ENCODE measurements at places on chromosomes 5 and 9.

- no peak for DNase-seq
Measured at GRCh38 chr5:160174780-160175437, 54.4 kb upstream of the FABP6 start.

DNA sequence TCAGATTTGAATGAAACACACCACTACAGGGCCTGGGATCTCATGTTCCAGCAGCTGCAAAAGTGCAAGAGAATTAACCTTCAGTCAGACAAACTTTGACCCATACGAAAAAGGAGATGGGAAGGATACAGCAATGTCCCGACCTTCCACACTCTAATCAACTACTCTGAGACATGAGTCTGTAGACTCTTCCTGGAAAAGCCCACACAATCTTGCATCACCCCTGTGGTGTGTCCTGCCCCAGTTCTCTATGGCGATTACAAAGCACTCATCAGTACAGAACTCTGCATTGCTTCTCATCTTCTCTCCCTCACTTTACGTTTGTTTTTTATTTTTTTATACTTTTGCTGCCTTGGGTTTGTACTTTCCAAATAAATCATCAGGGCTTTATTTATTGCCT, 241.0 kb upstream of the KIF2A start:
- DNase-seq = no peak

- DNase-seq = no peak
Measured at GRCh38 chr5:16787278-16787677, 148.8 kb downstream of the MYO10 start.

GRCh38 chr5:52150501-52150900, 637.2 kb upstream of the ITGA1 start:
- no peak for DNase-seq

DNA sequence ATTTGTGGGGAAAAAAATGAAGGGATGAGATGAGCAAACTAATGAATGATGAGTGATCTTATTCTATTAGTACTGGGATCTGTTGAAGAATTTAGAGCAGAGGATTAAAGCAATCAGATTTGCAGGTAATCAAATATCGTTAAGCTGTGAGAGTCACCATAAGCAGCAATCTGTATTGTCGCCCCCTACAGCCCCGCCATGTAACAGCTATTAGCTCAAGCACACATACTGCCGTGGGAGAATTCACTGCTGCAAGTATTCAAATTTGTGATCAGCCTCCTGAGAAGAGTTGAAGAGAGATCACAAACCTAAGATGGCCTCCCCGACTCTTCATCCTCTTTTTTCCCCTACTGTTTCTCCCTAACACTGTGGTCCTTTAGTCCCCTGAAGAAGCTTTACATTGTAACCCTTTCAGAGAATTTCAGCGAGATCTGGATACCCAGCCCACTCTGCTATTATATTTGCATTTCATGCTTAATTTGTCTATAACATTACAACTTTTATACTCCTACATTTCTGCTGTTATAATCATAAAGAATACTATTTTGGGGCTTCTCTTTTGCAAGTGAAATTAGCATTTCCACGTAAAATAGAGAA, 28.5 kb upstream of the PHF24 start:
- no peak for DNase-seq

GRCh38 chr5:4553978-4554377, 586.2 kb upstream of the ADAMTS16 start:
- no peak for DNase-seq

DNA sequence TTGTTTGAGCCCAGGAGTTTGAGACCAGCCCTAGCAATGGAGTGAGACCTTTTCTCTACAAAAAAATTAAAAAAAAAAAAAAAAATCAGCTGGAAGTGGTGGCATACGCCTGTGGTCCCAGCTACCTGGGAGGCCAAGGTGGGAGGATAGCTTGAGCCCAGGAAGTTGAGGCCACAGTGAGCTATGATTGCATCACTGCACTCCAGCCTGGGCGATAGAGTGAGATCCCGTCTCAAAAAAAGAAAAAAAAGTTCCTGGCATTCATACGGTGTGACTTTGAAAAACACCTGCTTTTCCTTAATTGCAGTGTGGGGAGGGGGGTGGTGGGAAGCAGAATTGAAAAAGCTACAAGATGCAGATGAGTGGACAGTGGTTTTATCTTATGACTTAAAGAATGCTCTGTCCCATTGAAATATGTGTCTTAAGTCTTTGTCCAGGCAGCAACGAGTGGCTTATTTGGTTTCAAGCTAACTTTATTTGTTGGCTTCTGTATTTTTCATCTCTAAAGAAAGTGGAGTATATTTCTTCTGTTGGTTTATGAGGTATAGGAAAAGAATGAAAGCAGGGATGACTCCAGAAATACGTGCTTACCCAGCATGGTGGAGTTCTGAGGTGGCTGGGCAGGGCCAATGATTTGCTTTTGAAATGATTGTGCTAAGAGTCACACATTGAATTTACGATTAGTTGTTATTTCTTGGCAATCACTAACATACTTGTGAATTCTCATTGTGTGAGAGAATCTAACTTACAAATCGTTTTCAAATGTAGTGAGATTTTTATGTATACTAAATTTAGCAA, 27.8 kb downstream of the ROPN1L start:
- no peak for DNase-seq

DNA sequence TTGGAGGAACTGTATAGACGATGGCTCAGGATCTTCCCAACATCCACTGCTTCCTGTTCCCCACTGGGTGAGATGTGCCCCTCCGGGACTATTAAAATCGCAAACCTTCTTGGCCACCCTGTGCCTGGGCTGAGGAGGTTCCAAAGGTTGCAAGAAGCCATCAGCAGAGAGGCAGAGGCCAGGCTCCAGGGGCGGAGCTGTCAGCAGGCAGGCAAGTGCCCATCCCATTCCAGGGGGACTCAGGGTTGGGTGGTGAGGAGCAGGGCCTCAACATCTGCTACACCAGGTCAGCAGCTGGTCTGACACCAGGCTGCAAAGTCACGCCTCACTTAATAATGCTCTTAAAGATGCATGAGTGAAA, 2.2 kb downstream of the BTNL3 start:
- DNase-seq = no peak

GRCh38 chr5:105630803-105631202, 2039.9 kb downstream of the EFNA5 start:
- DNase-seq = no peak

DNA sequence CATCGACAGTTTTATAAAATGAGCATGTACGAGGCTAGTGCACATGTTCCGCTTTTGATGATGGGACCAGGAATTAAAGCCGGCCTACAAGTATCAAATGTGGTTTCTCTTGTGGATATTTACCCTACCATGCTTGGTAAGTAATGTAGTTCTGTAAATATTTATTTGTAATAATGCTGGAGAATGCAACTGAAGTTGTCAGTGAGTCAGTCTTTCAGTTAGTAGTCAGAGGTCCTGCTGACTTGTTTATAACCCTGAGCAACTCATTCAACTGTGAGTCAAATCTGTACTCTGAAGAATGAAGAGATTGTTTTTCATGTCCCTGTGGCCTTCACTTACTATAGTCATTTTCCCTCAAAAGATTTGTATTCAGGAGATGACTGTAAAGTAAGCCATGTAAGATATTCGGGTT, 28.4 kb upstream of the GPR150 start:
- no peak for DNase-seq

DNA sequence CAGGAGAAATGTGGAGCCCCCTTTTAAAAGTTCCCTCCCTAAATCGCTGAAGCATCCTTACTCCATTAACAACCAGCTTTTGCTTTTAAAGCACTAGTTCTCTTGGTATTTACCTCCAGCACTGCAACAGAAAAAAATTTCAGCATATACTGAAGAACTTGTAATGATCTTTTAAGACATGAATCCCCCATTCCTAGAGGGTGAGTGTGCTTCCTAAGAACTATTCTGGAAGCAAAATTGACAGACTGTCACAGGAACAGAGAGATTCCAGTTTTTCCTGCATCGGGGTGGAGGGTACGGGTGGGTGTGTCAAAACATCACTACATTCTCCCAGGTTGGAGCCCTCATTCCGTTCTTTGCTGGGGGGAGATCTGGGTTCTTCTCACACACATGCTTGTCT, 151.9 kb downstream of the EBF1 start:
- no peak for DNase-seq
